ENCODE measurements at places on chromosomes 2 and 18.

DNA sequence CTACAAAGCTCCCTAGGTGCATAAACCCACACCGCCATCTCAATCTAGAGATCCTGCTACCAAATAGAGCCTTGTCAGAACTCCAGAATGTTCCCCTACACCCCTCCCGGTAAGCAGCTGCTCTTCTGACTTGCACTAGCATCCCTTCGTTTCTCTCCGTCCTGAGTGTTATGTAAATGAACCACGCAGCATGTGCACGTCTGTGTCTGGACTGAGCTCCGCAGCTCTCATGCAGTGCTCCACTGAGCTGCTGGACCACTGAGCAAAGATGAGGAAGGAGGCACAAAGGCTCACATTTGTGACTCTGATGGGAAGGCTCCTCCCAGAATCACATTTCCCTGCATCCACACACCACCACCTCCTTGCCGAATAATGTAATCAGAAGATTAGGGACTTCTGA, 203.6 kb downstream of the MYT1L start:
- DNase-seq: peak; percentile 75

GRCh38 chr18:6010284-6010683, 115.0 kb upstream of the TMEM200C start:
- DNase-seq: no peak

DNA sequence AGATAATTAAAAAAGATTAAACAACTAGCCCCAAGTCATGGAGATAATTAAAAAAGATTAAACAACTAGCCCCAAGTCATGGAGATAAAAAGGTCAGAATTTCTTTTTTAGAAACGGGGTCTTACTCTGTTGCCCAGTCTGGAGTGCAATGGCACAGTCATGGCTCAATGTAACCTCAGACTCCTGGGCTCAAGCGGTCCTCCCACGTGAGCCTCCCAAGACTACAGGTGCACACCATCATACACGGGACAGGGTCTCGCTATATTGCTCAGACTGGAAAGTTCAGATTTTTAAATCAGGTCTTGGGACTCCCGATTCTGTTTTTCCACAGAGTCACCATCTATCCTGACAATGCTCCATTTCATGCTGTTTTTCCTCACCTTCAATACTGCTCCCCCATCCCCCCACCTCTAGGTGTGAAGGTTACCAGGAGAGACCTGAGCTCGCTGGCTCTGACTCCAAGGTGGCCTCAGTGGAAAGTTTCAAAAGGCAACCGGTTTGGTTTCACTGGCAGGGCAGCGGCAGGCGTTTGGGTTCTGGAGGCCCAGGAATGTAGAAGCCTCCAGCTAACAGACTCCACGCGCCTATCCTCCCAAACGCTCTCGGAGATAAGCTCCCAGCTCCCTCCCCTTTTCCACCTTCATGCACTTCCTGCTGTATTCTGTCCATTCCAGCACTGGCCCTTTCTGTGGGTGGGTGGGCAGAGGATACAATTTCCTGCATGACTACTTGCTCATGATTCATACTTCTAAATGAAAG, 2.9 kb upstream of the SEMA4C start:
- DNase-seq: no peak

DNA sequence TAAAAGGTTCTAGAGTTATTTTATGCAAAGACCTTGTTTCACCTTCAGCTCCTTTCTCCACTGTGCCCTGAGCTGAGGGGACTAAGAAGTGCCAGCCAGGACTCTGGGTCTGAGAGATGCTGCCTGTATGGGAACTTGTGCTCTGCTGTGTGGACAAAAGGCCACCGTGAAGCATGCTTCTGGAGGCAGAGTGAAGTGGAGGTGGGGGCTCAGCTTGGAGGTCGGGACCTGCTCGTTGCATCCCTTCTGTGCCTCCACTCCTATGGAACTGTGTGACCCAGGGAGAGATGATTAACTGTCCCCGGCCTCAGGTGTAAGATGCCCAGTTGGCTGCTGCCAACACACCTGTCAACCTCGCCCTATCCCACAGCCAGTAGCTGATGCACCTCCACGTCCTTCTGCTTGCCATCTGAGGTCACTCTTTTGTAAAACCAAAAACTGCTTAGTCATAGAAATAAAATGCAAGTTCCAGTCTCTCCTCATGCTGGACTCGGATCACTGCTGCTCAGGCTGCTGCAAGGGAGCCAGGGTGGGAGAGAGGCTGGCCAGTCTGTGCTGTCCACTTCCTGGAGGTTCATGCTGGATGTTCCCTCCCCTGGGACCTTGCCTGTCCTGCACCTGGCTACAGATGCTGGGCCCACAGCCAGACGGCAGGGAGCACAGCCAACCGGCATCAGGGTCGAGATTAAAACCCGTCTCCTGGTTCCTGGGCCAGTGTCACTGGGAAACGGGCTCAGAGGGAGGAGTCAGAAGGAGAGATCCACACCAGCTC, 113.2 kb downstream of the ACKR3 start:
- DNase-seq: no peak
